ENCODE measurements at places on chromosomes 3 and 15.

DNA sequence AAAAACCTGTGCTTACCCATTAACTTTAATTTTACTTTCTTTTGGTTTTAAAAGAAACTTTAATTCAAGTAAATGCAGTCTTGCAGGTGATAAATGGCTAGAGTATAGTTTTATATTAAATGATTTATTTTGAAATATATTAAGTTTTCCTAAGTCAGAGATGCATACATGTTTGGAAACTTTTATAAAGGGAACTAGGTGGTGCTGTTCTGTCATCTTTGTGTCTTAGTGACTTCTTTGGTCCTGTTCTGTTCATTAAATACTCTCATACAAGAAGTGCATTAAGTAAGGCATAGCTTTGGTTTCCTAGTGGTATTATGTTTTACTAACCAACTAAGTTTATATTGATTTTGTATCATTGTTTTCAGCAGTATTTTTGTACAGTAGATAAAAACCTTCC lies 15.6 kb downstream of the CADM2 start:
- DNase-seq, result peak; percentile 6

DNA sequence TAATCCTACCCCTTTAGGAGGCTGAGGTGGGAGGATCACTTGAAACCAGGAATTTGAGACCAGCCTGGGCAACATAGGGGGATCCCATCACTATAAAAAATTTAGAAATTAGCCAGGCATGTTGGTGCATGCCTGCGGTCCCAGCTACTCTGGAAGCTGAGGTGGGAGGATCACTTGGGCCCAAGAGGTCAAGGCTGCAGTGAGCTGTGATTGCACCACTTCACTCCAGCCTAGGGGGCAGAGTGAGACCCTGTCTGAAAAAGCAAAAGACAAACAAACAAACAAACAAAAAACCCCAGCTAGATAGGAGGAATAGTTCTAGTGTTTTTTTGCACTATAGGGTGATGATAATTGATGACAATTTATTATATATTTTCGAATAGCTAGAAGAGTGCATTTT lies 70.6 kb upstream of the CHRNB4 start:
- no peak for DNase-seq

- no peak for DNase-seq
These were observed 2.9 kb upstream of the CAV3 start for GRCh38 chr3:8730656-8731055.

DNA sequence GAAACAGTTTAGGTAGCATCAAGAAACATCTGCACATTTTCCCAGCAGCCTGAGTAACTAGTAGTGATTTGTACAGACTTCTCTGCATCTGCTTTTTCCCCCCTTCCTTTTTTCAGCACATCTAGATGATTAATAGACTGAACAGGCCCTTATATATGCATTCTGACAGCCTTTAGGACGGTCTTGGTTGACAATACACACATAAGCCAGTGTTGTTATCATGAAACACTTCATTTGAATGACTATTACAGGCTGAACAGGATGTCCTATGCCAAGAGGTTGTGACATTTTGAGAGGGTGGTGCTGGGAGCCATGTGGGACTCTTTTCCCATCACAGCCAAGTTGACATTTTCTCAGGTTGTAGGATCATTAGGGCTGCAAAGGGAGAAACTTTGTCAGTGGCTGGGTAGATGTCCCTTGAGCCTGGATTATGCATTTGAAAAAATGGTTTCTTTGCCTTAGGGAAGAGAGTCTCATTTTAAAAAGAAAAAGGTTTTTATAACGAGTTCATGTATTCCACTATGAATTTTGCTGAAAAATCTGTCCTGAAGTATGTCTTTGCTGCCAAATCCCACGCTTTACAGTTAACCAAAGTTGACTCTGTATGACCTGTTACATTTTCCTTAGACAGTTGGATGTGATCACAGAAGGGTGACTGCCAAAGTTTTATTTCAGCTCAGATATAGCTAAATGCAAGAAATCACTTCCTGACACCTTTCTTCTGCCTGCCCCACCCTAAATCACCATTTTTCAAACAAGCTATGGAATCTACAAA lies 73.7 kb downstream of the FILIP1L start:
- DNase-seq, result no peak

GRCh38 chr3:44355362-44356033 lies 16.9 kb downstream of the TCAIM start:
- peak; percentile 15 for DNase-seq

DNA sequence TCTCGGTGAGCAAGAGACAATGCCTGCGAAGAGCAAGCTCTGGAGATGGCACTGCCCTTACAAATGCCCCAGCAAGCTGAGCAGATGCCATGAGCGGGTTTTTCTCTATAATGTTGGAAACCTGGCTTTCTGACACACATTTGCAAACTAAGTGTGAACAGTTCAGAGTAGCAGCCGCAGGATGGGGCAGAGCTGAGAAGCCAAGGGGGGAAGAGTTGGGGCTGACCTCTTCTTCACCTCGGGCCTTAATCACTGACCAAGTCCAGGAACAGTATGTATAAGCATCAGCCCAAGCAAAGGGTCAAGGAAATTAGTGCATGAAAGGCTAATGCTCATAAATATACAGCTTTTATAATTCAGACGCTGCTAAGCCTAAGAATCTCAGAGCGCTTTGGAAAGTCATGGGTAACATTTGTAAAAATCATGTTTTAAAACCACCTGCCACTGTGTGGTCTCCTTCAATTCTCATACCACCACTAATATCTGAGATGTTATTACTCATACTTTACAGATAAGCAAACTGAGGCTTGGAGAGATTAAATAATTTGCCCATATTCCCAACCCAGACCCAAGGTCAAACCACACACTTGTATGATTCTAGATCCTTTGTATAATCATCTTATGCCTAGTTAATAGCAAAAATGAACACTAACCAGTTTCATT lies 603.4 kb downstream of the FOXP1 start:
- DNase-seq, result no peak

DNA sequence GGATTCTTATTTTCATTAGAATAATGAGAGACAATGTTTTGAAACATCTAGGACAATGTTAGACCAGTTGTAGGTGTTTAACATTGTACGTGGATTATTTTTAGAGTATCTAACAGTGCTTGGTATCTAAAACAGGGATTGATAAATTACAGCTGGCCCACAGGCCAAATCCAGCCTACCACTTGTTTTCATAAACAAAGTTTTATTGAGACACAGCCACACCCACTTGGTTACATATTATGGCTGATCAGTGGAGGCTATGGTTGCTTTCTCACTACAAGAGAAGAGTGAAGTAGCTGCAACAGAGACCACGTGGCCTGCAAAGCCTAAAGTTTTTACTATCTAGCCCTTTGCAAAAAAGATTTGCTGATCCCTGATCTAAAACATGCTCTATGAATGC lies 223.1 kb upstream of the CTNNB1 start:
- no peak for DNase-seq

- DNase-seq, result no peak
These were observed 77.5 kb upstream of the TNFAIP8L3 start for GRCh38 chr15:51172193-51172592.

DNA sequence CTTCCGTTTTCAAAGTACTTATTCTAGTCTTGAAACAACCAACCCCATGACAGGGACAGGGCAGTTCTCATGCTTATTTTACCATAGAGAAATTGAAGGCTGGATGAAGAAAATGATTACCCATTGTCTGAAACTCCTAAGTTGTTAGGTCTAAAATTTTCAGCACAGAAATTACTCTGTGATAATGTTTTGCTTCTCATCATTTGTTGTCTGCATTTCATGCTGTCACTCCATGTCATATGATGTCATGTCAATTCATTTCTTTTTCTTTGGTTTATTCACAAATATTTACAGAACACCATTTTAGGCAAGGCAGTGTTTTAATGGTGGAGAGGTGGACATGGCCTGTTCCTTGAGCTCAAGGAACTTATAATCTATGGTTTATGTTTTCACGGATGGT lies 98.2 kb upstream of the RASGRP1 start:
- DNase-seq, result no peak

DNA sequence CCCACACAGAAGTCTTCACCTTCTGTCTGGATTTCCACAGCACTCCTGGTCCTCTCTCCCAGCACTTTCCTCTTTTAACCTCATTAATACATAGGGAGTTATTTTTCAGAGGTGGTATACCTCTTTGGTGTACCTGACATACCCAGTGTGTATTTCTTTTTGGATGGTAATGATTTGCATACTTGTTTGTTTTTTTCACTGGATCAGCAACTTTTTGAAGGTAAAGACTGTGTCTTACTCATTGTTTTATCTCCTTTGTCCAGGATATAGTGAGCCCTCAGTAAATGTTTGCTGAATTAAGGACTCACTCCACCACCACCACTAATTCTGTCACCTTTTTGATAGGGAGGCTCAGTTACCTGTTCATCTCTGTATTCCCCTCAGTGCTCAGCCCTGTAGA lies 52.1 kb downstream of the SACM1L start:
- no peak for DNase-seq

DNA sequence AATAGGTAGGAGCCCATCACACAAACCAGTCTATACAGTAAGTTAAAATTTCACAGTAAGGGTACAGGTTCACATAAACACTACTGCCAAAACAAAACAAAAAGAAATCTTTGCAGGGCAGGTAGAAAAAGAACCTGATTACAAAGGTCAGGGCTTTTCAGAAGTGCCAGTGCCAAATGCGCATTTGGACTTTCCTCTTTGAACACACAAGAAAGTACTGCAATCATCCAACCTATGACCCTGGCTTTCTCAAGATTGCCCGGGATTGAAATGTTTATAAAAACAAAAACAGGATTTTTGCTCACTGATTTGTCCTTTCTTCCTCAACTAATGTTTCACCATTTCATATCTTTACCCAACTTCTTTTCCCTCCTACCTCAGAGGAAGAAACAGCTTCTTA lies 47.4 kb downstream of the CBLB start:
- no peak for DNase-seq

GRCh38 chr3:126490619-126491018 lies 14.9 kb upstream of the ZXDC start:
- no peak for DNase-seq

DNA sequence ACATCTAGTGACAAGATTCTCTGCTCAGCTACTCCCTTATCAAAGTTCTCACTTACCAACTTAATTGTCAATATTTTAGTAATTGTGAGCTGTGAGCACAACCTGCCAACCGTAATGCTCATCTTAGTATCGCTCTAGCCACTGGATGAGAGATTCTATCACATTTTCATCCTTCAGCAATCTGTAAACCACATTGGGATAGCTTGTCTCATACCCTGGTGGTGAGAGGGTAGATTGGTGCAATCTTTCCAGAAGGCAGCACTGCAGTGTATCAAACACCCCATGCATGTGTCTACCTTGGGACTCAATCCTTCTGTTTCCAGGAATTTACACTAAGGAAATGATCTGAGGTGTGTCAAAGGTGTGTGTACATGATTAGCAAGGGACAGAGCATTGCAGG lies 18.9 kb upstream of the ATP8B4 start:
- DNase-seq, result no peak

DNA sequence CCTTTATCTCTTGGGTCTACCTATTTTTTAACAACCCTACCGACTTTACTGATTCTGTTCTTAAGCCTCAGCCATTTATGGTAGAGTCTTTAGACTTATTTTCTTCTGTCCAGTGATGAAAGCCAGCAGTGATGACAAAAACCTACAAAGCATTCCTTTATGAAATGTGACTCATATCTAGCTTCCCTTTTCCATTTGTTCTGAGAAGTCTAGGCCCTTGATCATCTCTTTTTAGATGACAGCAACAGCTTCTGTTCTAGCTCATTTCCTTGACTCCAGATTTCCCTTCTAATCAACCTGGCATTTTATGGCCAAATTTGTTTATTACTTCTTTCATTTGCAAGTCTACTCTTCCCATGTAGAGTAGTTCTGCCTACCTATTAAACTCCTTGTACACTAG lies 36.1 kb downstream of the CFAP44 start:
- DNase-seq, result no peak

DNA sequence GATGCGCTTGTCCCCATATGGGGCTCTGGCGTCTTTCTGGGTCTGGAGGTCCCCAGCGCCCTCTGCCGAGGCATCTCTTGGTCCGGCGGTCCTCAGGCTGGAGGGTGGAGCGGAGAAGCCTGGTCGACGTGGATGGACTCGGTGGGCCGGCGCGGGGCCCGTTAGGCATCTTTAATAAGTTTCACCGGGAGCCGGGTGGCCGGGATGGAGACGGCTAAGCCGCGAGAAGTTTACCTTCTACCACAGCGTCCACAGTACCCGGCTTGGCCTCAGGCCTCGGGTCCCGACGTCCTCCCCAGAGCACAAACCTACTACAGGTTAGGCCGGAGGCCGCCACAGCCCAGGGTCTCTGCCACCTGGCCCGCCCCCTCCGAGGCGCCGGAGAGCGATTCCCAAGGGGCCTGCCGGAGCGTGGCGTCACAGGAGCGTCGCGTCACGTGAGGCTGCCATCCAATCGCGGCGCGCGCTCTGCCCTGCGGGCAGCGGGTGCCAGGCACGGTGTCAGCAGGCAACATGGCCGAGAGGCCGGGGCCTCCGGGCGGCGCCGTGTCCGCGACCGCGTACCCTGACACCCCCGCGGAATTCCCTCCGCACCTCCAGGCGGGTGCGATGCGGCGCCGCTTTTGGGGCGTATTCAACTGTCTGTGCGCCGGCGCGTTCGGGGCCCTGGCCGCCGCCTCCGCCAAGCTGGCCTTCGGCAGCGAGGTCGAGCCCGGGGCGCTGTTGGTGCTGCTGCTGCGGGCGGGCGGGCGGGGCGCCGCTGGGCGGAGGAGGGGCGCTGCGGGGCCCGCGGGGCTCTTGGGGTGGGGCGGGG lies at the start of gene TMEM42:
TMEM42 (plus strand) TSS at position 501 of the 814 bp plus-strand sequence; CDS start at position 514, 13 bp downstream.
- peak; percentile 88 for DNase-seq

DNA sequence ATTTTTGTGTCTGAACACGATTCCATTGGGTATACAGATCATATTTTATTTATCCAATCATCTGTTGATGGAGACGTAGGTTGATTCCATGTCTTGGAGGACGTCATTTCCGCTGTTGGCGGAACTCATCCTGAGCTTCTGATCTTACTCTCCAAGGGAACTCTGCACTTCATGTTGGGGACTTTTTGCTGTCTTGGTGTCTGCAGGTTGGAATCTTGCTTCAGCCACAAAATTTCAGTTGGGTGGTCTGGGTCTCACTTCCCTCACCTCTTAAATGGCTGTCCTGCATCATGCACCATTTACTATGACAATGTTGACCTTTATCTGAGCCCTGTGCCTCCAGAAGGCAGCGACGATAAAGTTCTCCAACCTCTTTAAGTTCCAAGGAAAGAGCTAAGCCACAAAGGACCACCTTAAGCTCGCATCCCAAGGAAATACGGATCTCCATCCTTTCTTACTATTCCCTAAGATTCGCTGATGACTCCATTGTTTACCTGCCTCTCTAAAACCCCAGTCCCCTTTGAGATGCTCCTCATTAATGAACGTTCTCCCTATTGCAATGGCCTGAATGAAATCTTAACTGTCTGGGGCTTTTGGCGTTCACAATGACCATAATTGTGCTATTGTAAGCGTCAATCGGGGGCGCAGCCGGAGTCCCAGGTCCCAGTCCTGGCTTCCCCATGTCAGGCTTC lies 23.1 kb upstream of the RNU6-1 start:
- DNase-seq, result no peak

Data from Caki2 (cell line).